ENCODE measurements at places on chromosomes 2 and 18.

- no peak for DNase-seq
Measured at GRCh38 chr18:25360301-25360899, 8.4 kb upstream of the ZNF521 start.

- no peak for DNase-seq
Measured at GRCh38 chr2:203327582-203327900, 653 bp upstream of the ABI2 start.

DNA sequence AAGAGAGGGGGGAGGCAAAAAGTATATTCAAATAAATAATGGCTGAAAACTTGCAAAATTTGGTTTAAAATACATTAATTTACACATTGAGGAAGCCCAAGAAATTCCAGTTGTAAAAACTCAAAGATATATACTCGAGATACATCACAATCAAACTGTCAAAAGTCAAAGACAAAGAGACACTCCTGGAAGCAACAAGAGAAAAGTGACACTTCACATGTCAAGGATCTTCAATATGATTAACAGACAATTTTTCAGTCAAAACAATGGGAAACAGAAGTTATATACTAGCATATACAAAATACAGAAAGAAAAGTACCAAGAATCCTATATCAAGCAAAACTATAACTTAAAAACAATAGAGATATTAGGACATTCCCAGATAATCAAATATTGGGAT is 170.2 kb downstream of the CCDC178 start:
- DNase-seq = no peak

GRCh38 chr2:1591461-1591770 is 152.9 kb downstream of the PXDN start:
- DNase-seq = no peak

- no peak for DNase-seq
Measured at GRCh38 chr2:158687315-158687714, 107.8 kb upstream of the DAPL1 start.

DNA sequence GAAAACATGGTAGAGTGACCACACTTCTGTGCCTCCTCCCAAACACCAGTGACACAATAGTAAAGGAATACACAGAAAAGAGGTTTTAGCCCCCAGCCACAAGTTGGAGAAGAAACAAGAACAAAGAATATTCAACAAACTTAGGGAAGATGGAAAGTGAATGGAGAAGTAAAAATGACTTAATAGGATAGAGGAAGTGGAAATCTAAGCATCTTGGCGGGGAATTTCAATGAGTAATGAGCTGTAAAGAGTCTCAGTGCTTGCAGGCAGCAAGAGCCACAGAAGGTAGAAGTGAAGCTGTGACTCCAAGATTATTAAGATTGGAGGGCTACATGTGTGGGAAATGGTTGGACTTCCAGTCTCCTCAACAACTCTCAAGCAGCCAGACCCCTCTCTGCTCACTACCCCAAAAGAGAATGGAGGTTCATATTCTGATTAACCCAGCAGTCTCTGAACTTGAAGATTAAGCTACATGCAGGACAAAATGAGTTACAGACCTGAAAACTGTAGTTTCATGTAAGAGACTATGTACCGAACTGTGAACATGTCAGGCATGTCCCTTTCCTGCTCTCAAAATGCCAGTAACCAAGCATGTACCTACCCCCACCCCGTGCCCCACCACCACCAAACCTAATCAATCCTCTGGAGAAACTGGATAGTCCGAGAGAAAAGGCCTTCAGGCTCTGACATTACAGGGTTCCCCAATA is 16.9 kb upstream of the HNRNPLL start:
- no peak for DNase-seq

DNA sequence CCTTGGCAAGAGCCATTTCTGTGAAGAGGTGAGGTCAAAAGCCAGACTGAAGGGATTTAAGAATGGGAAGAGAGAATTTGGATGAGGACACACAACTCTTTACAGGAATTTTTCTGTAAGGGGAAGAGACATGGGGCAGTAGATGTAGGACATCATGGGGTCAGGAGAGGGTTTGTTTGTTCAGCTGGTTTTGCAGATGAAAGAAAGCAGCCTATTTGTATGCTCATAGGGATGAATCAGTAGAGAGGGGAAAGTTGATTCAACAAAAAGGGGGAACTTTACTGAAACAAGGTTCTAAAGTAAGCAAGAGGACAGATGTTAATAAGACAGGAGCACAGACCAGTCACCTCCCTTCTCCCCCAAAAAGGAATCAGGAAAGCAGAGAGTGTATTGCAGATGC is 11.2 kb downstream of the SCG2 start:
- DNase-seq = no peak

DNA sequence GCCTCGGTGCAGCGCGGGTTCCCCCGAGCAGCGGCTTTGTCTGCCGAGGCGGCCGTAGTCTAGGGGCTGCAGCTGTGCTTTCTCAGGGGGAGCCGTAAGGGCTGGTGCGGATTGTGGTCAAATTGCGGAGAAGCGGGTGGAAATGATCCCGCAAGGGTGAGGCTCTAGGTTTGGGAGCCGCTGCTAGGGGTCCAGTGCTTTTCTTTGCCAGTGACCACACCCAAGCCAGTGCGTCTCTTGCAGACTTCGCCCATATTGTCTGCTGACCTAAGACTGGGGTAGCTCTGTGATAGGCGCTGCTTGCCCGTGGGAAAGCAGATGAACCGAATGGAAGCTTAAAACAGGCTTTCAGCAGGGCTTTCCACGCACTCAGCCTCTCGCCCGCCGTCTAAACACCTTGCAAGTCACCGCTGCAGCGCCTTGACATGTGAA is 2.1 kb downstream of the DPYSL5 start:
- peak; percentile 9 for DNase-seq

DNA sequence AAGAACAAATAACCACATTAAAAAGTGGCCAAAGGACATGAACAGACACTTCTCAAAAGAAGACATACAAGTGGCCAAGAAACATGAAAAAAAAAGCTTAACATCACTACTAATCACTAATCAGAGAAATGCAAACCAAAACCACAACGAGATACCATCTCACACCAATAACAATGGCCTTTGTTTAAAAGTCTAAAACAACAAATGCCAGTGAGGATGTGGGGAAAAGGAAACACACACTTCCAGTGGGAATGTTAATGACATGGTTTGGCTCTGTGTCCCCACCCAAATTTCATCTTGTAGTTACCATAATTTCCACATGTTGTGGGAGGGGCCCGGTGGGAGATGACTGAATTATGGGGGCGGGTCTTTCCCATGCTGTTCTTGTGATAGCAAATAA is 147.1 kb downstream of the GALNT1 start:
- no peak for DNase-seq

Measured in small intestine (tissue), 16 donors.